ENCODE measurements at places on chromosomes 1 and 21.

DNA sequence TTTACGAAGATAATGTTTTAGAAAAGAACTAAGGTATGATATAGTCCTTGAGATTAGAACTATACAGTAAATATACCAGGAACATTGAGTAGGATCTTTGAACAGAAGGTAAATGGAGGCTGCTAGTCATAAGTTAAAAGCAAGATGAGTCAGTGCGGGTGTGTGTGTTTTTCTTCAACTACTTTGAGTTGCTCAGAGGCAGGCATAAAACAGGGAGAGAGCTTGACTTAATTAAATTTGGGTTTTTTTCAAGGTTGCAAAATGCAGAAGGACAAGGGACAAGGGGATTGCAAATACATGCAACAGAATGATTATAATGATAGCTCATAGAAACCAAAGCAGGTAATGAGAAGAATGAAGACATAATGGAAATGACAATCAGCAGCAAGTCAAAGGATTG, 815.1 kb downstream of the NCAM2 start:
- DNase-seq, result no peak

DNA sequence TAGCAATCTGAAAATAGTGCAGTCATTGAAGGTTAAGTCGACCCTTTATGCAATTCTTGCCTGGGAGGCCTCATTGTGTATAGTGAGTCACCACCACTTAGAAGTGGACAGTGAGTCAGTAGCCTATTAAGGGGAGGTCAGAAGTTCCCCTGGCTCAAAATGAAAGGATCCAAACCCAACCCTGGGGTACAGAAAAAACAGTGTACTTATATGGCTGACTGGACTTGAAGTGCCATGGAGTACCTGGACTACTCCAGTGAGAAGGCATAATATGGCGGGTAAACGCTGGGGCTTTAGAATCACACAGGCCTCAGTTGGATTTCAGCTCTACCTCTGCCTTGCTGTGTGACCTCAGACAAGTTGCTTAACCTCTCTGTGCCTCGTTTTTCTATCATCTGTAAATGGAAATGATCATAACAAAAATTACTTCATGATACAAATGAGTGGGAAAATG, 2.2 kb upstream of the BCL9 start:
- no peak for DNase-seq

DNA sequence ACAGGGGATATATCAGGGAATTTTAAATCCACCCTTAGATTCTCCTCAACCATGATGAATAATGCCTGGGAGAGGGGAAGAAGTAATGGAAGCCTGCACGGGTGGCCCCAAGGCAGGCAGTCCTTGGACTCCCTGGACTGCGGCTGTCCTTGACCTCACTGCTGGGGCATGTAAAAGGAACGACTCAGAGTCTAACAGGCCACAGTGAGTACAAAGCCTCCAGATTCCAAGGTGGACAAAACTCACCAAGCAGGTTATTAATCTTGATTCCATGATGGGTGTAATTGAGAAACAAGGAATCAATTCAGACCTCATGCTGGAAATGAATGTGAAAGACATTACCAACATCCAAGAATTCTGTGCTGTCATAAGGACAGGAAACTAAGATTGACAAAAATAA, 13.0 kb upstream of the ARHGAP29 start:
- DNase-seq, result no peak

DNA sequence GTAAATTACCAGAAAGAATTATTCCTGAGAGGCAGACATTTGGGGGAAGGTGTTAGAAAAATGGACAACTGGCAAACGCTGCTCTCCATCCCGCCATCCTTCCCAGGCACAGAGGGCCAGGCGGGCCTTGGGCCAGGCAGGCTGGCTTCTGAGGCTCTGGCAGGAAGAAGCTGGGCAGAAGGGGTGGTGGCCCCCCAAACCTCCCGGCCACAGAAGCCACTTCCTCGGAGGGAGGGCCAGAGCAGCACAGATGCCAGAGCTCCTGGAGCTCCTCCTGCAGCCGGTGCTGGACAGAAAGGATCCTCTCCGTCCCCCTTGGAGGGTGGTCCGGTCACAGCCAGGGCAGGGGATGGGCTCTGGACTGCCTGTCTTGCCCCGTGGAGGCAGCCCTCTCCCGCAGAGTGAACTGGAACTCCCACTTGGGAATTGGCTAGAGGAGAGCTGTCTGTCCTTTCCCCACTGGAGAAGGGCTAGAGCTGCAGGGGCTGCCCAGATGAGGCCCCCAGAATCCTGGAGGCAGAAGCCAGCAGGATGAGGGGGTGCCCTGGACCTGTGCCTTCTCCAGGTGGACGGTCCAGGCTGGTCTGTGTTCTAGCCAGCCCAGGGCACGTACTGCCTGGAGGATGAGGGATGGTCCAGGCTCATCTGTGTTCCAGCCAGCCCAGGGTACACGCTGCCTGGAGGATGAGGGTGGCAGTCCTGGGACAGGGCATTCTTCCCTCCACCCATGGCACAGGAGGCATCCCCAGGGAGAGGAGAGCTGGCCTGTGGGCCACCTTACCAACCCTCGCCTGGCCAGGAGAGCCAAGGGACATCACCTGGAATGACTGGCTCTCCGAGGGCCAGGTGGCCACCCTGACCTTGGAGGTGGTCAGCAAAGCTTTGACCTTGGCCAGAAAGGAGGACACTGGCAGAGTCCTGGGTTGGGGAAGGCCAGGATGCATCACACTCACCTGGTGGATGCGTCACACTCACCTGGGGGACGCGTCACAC, 47.4 kb upstream of the ACTRT2 start:
- no peak for DNase-seq

DNA sequence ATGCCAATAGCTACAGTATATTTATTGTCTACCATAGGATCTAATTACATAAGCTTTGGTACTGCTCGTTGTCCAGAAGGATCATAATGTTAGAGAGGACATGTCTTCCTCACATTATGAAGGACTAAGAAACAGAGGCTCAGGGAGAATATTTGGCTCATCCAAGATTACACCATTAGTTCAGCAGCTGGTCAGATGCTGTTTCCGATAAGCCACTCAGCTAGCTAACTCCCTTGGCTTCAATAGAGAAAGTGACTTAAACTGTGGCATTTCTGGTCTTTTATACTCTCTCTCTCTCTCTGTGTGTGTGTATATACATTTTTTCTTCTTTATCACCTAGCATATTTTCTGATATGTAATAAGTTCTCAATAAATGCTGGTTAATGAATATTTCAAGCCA, 70.4 kb downstream of the DDR2 start:
- DNase-seq, result no peak

DNA sequence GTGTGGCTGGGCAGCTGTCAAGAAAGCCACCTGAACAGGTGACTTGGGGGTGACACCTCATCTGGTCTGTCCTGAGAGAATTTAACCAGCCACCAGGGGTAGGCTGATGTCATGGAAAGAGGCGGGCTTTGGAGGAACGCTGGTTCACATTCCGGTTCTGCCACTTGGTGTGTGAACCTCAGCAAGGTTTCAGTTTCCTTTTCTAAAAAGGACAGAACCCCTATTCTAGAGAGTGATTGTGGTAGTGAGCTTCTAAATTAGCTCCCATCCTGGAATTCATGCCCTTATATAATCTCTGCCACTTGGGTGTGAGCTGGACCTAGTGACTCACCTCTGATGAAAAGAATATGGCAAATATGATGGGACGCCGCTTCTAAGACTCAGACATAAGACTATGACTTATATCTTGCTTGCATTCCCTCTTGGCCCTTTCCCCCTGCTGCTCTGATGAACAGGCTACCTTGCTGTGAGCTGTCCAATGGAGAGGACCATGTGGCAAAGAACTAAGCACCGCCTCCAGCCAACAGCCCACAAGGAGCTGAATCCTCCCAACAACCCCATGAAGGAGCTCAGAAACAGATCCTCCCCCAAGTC, 332.1 kb downstream of the RRAGC start:
- peak; percentile 37 for DNase-seq

- DNase-seq, result no peak
Measured at GRCh38 chr1:208808301-208808700, 564.1 kb upstream of the PLXNA2 start.

DNA sequence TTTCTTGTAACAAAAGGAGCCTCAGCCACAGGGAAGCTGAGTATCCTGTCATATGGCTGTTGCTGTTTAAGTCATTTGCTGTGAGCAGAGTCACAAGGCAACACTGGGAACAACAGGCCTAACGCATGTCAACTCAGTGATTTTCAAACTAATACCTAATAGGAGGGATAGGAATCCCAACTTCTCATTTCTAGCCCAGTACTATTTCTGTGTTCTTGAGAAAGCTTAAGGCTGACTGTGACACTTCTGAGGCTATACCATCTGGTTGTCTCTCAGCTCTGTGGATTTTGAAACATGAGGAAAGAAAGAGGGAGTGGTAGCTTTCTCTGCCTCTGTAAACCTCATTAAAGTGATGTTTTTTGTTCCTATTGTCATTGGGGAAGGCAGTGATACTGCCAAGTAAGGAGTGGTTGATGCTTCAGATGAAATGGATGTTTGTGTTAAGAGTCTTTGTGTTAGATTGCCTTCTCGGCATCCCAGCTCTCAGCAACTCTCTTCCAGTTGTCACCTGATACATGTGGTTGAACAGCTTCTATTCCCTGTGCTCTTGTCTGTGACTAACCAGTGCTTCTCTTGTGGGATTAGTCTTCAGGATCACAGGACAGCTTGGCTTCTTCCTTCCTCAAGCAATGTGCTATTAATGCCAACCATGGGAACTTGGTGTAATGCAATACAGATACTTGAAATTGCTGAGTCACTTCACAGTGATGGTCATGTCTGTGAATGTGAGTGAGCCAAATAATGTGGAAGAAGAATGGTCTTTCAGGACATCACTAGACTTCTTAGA, 166.8 kb upstream of the IVNS1ABP start:
- DNase-seq, result no peak

DNA sequence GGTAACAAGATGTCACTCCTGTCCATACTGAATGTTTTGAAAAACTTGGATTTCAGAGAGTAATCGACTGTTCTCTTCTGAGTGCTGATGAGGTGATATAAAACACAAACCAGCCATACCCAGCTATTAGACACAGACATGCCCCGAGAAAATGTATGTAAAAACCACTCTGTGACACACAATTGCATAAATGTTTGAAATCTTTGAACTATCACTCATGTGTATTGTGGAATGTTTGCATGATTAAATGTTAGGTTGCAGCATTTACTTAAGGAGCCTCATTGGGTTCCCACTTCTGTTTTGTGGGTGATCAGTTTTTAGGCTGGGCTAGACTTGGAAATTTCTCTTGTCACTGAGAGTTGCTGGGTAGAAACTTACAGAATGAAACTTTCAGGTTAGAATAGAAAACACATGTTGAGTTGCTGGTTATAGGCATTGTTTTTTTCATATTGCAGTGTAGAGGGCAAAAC, 270.4 kb upstream of the B3GALT2 start:
- DNase-seq, result no peak

DNA sequence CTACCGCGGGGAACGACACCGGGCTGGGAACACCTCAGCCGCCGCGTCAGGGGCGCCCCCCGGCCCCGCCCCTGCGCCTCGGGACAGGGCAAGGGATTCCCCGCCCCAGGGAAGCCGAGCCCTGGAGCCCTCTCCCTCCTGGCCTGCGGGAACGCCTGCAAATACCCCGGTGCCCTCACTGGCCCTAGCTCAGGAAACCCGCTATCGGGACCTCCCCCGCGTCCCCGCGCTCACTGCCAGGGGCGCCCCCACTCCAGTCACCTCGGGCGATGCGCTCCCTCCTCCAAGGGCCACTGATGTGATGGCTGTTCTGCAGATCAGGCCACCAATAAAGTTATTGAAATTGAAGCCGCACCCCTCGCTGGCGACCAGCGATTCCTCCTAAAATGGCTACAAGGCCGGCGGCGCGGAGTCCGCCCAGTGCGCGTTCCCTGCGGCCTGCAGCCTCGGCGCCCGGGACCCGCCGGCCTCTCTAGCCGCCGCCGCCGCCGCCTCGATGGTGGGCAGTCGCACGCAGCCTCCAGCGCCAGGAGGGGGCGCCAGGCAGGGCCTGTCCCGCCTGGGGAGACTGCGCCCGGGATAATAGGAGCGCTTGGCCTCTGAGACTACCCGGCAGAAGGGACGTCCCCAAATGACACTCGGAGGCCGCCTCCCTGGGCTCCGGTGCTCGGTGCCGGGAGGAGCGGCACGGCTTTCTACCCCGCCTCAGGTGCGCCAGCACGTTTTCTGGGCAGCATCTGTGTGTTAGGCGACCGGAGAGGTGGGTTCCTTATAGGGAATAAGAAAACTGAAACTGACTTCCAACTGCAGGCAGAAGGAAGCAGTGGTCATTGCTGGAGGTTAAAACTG, at the start of gene PRKAB2:
Gene PRKAB2 (minus strand): TSS at position 303 of the 849 bp plus-strand sequence. CDS start 326 bp downstream, outside the sequence.
- peak; percentile 82 for DNase-seq

- no peak for DNase-seq
Measured at GRCh38 chr1:31576201-31576669, at the start of gene TINAGL1. Gene TINAGL1 (plus strand): TSS chr1:31576515. CDS start chr1:31577149, 634 bp downstream.

GRCh38 chr1:109484519-109484975, 842 bp downstream of the ATXN7L2 start:
- no peak for DNase-seq

DNA sequence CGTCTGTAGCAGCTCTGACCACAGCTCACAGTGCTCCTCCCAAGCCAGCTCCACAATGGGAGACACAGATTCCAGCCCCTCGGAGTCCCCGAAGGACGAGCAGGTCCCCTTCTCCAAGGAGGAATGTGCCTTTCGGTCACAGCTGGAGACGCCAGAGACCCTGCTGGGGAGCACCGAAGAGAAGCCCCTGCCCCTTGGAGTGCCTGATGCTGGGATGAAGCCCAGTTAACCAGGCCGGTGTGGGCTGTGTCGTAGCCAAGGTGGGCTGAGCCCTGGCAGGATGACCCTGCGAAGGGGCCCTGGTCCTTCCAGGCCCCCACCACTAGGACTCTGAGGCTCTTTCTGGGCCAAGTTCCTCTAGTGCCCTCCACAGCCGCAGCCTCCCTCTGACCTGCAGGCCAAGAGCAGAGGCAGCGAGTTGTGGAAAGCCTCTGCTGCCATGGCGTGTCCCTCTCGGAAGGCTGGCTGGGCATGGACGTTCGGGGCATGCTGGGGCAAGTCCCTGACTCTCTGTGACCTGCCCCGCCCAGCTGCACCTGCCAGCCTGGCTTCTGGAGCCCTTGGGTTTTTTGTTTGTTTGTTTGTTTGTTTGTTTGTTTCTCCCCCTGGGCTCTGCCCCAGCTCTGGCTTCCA, 22.9 kb upstream of the VPS13D start:
- DNase-seq, result no peak

DNA sequence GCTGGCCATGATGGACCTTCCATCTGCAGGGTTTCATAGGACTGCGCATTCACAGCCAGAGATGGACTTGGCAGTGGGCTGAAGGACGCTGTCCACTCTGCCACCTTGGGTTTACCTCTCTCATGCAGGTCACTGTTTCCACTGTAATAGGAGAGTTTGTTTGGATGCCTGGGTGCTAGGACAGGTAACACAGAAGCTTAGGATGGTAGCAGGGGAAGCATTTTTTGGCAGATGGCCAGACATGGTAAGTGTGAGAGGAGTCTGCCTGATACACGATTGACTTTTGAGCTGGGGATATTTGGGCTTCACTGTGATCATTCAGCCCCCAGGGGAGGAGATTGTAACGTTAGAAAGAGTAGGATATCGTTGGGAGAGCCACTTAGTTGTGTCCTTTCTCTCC, 11.8 kb downstream of the PSEN2 start:
- no peak for DNase-seq

- DNase-seq, result no peak
Measured at GRCh38 chr1:109799445-109799844, 35.7 kb upstream of the EPS8L3 start.

GRCh38 chr1:205668951-205669340, 11.4 kb downstream of the SLC45A3 start:
- no peak for DNase-seq
